ENCODE measurements at places on chromosomes 1 and 21.

GRCh38 chr1:67058242-67058641 is 4.3 kb upstream of the SLC35D1 start:
- DNase-seq, result no peak

GRCh38 chr1:37105911-37106310 is 71.6 kb upstream of the GRIK3 start:
- DNase-seq, result no peak

GRCh38 chr1:3383679-3384078 is 70.8 kb upstream of the ARHGEF16 start:
- no peak for DNase-seq

DNA sequence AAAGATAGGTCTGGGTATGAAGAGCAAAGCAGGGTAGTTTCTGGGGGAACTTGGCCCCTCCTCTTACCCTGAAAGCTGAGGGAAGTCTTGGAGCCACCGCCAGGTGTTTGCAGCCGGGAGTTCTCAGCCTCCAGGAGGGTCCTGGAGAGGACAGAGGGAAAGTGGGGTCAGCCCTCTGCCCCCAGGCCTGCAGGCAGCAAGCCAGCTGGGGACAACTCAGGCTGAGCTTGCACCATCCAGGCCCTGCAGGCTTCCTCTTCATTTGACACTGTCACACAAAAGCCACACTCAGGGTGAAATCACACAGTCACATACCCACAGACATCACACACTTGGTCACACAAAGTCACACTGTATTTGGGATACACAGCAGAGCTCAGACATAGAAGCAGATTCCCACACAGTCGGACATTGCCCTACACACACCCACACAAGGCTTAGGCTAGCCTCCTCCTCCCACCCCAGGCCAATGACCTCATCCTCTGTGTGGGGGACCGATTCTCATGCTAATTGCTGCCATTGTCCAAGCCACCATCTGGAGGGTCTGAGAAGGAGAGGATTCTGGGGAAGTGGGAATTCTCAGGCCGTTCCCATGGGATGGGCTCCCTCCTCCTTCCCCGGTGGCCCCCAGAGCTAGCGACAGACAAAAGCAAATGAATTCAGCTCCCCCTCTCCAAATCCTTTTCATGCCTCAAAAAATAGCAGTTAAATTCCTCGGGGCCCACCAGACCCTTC is 3.7 kb downstream of the NES start:
- DNase-seq, result peak; percentile 59

DNA sequence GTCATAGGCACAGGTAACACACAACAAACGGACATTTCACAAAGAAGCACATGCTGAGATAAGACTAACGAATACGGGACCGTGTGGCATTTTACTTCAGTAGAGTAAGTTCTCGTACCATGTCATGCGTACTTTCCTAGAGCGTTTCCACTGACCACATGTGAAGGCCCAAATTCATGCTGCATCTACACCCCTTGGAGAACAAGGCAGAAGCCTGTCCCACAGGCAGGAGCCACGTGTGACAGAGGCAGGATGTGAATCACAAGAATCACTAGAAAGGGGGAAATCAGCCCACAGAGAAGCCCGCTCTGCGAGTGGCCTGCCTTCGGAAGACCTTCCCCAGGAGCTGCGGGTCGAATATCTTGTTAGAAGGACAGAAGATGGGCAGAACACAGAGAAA is 41.8 kb downstream of the URB1 start:
- no peak for DNase-seq

GRCh38 chr1:115419571-115419970 is 81.5 kb upstream of the NGF start:
- DNase-seq, result no peak

GRCh38 chr1:68162761-68163160 is 69.6 kb downstream of the WLS start:
- DNase-seq, result no peak

DNA sequence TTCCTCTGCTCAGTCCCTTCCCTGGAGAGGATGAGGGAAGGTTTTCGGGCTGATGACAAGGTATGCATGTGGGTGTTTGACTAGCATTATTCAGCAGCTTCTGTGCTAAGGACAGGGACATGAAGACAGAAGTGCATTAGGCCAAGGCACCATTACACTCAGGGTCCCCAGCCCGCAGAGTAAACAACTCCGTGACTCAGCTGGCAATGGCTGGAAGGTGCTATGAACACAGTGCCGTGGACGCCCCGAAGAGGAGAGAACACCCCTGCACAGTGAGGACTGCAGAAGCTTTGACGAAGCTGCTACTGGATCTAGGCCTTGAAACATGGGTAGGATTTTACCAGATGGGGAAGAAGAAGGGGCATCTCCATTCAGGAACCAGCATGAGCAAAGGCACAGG is 13.7 kb upstream of the EPS8L3 start:
- no peak for DNase-seq

DNA sequence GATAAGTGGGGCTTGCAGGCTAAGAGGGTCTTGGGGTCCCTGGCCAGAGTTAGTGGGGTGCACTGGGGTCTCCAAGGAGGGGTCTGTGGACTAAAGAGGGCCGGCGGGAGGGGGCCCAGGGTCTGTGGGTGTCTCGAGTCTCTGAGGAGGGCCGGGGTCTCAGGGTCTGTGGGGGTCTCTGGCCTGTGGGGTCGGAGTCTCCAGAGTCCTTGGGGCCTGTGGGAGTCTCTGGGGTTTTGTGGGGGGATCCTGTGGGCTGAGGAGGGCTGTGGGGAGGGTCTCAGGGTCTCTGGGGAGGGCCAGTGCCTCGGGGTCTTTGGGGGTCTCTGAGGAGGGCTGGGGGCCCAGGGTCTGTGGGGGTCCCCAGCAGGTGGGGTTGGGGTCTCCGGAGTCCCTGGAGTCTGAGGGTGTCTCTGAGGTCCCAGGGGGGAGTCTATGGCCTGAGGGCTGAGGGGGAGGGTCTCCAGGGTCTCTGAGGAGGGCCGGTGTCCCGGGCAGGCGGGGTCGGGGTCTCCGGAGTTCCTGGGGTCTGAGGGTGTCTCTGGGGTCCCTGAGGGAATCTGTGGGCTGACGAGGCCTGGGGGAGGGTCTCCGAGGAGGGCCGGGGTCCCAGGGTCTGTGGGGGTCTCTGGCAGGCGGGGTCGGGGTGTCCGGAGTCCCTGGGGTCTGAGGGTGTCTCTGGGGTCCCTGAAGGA is 628 bp upstream of the PLEKHM2 start:
- DNase-seq, result no peak

DNA sequence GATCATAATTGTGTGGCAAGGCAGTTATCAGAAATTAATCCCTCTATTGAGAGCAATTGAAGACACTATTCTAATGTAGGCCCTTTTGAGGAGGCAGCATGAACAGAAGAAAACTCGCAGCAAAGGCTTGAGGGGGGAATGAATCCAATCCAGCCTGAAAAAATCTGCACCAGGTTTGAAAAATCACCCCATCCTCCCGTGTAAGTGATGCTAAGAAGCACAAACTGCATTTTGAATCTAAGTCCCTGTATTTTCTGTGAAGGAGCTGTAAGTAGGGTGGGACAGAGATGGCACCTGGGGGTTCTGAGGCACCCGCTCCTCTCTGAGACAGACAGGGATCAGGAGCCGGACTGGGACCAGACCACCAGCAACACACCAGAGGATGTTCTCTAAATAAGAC is at the start of gene CRB1:
Gene CRB1 (plus strand): TSS at position 241 of the 400 bp plus-strand sequence. CDS start 161 bp downstream, outside the sequence.
- DNase-seq, result peak; percentile 7

GRCh38 chr21:17697473-17697872 is 84.8 kb upstream of the BTG3 start:
- no peak for DNase-seq

DNA sequence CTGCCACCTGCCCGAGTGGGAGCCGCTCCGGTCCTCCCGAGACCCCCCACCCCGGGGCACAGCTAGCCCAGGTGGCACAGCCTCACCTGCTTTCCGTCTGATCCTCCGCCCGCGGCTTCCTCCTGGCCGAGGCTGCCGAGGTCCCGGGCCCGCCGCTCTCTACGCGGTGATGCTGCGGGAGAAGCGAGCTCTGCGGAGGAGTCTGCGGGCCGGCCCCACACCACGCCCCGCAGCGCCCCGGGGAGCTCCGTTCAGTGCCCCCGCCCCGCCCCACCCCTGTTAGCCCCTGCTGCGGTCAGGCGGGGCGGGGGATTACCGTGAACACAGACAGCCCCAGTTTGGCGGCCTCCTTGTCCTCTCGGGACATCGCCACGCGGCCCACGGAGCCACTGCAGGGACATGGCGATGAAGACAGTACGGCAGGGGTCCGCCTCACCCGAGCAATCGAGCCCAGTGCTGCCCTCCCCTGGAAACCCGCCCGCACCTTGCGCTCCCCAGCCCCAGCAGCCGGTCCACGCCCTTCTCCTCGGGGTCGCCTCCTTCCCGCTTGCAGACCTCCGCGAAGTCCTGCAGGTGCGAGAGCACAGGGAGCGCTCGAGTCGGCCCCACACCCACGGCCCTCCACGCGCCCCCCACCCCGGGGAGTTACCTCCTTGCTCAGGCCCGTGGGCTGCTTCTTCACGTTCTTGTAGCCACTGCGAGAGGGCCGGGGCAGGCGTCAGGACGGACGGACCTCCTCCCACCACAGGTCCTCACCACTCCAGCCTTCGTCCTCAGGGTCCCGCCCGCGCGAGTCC is 933 bp downstream of the C1orf35 start:
- DNase-seq, result peak; percentile 40

DNA sequence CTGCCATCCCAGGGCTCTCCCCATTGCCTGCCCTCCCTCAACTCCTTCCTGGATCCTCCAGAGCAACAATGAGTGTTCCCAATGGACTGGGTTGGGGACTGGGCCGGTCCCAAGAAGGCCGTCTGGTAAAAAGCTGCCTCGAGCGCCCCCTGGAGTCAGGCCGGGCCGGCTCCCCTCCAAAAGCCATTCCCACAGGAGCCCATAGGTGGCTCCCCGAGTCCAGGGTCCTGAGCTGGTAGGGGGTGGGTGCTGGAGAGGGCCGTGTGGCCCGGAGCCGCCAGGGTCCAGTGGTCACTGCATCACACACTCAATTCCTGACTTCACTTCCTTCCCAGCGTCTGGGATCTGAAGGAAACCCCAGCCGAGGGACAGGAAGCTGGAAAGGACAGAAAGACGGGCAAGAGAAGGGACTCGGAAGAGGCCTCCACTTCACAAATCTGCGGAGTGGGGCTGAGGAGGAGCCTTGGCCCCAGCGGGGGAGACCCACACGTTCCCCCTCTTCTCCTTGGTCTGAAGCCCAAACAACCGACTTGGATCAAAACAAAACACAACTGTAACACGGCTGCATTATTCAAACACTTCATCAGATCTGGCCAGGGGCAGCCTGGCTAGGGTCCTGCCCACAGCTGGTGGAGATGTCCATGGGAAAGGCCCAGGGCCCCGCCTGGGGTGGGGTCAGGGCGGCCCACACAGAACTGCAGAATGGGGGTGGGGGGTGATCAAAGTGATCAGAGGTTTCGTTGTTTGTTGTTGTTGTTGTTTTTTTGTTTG is 10.9 kb upstream of the ALDH4A1 start:
- DNase-seq, result peak; percentile 87

- DNase-seq, result no peak
Measured at GRCh38 chr1:235112297-235113182, 16.1 kb downstream of the TOMM20 start.

- no peak for DNase-seq
Measured at GRCh38 chr21:29719521-29719920, 220.3 kb downstream of the GRIK1 start.

- peak; percentile 66 for DNase-seq
Measured at GRCh38 chr1:229227298-229227919, 43.5 kb upstream of the RAB4A start.

DNA sequence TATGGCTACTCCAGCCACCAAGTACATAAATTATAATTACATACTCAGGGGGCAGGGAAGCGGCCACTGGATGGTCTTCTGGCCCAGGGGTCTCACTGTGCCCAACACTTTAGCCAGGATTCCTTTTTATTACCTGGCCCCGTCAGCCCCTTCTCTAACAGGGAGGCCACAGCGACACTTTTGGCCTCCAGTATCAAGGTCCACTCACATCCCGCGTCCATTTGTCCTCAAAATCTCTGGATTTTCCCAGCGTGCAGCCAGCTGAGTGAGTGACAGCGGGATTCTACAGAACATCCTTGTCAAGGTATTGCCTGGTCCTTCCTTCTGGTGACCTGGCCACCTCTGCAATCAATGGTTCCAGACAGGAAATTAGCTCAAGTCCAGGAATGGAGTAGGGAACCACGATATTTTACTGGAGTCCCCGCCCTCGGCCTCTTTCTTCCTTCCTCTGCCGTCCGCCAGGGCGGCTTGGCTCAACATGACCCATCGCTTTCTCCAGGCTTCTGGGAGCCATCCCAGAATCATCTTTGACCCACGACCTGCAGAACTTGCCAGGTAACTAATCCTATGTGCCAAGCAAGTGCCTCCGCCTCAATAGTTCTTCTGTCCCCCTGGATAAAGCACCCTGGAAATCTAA is 2.7 kb upstream of the COL6A2 start:
- DNase-seq, result no peak

DNA sequence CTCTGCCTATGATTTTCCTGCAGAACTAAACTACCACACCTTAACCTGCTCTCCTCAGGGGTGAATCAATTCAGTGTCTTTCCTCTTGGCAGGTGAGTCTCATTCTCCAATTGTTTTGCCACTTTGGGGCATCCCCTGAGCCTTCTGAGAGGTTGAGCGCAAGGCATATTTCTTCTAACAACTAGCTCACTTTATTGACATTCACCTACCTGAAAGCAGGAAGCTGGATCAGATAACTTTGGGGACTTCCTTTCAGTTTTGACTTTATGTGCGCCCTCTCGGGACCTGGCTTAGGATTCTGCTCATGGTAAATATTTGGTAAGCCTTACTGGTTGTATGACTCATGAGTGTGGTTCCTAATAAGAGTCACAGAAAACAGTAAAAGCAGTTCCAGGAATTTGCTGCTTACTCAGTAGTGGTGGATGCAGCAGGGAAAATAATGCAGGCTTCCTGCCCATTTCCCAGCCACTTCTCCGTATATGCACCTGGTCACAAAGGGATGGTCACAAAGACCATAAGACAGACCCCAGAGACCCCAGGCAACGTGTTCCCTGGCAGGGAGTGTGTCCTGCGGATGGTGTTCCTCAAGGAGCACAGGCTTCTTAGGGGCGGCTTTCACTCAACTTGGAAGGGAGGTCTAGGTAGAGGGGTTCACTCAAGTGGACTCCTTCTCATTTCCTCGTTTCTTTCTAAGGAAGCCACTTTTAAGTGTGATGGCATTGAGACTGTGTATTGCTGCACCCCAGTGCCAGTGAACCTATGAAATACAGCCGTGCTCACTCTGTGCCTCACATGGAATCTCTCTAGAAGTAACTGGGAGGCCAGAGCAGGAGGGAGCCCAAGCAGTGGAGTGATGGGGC is 22.0 kb upstream of the BATF3 start:
- peak; percentile 89 for DNase-seq

DNA sequence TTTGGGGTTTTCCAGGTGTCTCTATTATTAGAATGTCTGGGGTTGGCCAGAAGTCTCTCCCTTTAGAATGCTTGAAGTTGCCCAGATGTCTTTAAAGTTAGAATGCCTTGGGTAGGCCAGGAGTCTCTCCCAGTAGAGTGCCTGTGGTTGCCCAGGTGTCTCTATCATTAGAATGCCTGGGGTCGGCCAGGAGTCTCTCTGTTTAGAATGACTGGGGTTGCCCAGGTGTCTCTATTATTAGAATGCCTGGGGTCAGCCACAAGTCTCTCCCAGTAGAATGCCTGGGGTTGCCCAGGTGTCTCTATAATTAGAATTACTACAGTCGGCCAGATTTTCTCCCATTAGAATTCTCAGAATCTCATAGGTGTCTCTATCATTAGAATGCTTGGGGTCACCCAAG is 55.2 kb downstream of the RNF187 start:
- no peak for DNase-seq
